ENCODE measurements at places on chromosomes 2 and 18.

DNA sequence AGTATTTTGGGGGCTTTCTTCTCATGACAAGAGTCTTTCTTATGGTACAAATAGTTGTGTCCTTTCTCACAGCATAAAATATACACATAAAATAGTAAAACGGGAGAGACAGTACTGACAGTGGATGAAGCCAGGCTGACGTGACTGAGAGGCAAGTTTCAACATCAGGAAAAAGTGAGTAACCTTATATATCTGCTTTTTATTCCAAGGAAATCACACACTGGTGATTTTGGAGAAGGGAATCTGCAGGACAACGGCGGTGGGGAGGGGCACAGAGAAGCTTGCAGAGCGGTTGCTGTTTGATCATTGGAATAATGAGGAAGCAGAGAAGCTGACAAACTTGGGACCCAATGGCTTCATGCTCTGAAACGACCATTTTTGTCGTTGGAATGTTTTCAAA, 130.6 kb upstream of the ZNF236 start:
- DNase-seq = no peak

DNA sequence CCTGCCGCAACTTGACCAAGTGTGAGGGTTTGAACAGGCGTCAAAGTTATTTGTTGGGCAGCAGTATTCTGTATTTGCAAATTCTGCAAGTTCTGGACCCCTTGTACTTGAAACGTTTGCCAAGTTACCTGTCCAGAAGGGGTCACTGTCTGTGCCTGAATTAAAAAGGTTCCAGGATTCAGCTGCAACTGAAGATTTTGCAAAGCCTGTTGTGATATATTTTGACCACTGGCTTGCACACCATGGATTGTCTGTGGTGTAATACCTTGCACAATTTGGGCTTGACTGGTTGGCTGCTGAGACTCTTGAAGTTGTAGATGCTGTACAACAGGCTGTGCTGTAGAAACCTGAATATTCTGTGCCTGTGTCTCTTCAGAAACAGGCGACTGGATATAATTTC, 10.2 kb downstream of the SP3 start:
- DNase-seq = no peak

DNA sequence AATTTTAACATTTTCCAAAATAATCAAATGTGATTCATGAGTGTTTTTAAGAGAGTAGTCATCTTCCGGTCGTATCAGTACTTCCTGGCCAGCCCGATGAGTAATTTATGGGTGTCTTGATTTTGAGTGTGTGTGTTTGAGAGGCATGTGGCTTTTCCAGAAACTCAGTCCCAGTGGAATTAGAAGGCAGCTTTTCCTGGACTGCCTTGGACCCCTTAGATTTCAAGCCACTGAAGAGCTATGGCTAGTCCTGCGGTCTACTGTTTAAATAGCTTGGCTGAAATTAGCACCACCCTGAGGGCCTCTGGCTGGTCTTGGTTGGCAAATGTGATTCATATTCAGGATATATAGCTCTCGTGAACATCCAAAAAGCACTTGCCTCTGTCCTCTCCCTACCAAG, 59.4 kb downstream of the HK2 start:
- no peak for DNase-seq

- no peak for DNase-seq
These were observed 13.0 kb upstream of the ADNP2 start for GRCh38 chr18:80096032-80096565.

DNA sequence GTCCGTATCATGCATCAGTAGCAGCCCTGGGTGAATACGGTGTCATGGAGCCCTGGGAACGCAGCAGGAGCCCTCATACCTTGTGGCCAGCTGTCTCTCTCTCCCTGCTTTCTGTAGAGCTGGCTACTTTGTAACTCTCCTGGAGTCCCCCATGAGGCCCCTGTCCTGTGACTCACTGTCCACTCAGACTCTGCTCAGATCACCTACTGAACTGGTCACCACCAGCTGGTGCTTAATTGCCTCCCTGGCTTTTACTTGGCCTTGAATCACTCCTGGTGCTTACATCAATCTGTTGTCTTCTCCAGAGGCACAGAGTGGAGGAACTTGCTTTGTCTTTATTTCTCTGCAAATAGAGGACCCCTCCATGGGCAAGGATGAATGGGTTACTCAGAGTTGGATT, 172.7 kb downstream of the HRH4 start:
- no peak for DNase-seq

DNA sequence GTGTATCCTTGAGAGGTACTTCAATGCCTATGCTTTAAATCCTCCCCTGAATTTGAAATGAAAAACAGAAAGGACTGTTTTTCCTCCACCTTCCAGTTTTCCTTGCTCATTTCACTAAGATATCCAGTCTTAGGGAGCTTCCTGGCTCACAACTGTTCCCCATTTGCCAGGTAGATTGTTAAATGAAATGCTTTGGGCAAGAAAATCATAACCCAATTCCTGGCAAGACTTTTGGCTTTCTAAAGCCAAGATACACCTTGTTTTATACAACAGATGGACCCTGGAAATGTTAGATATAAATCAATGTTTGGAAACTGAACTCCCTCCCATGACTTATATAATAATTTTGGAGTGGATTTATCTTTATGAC, 3.6 kb upstream of the CHMP3 start:
- no peak for DNase-seq

DNA sequence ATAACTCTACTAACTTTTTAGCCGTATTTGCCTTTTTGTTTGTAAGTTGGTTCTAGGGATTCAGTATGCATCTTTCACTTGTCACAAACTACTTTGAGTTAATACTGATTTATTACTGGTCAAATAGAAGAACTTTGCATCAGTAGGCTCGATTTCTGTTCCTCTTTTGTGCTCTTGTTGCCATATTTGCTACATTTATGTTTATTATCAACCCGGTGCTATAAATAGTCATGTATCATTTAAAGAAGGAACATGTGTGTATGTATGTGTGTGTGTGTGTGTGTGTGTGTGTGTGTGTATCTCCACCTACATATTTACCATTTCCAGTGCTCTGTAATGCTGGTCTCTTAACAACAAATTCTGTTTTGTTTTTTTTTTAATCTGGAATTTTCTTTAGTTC, 79.6 kb upstream of the B3GNT7 start:
- no peak for DNase-seq

DNA sequence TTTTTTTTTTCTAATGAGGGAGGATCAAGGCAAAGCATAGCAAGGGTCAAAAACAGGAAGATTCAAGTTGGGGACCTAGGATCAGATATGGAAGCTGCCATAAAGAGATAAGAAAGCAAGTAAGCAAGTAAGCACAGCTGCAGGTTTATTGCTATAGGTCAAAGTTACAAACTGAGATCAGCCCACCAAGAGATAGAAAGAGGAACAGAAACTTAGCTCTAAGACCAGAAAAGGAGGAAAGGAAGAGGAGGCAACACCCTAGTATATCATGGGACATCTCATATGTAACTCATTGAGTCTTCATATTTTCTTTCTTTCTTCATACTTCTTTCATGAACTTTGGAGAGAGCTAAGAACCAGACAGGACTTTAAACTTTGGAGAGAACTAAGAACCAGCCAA, 295.9 kb upstream of the CRIM1 start:
- no peak for DNase-seq

DNA sequence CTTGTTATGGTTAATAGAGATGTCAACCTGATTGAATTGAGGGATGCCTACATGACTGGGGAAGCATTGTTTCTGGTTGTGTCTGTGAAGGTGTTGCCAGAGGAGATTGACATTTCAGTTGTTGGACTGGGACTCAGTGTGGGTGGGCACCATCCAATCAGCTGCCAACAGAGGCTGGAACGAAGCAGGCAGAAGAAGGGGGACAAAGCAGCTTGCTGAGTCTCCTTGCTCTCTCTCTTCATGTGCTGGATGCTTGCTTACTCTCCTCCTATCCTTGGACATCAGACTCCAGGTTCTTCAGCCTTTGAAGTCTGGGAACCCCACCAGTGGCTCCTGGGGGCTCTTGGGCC, 22.2 kb upstream of the SMAD4 start:
- DNase-seq = no peak

DNA sequence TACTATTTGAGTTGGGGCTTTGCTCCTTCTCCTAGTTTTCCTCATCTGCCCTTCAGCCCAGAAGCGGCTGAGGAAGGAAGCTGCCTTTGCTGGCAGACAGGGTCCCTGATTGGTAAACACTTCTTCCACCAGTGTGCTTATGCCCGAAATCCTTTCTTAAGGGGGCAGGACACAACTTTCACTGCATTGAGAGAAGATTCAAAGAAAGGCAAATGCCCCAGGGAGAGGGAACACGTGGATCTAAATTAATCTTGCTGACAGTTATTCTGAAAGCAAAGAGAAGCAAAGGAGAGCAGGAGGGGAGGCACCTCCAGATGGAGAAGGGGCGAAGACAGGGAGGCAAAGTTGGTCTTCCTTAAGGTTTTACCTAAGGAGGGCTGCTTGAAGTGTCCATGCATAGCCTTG, 92.1 kb upstream of the EFEMP1 start:
- DNase-seq = no peak

DNA sequence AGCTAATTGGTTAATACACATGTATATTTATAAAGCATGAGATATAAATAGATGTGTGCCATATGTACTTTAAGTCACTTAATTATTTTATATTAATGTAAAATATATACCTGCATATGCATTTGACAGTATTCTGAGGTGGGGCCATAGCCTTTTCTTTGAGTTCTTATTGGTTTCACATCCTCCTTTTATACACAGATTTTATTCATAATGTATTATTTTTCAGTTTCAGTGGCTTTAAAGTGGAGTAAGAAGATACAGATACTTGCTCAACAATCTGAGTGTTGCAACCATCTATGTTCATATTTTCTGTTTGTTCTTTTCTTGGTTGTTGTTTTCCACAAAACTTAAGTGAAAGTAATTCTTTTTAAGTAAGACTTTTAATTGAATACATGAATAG, 436.5 kb downstream of the RND3 start:
- DNase-seq = no peak

GRCh38 chr2:167651406-167652151, 595.8 kb downstream of the STK39 start:
- DNase-seq = no peak

DNA sequence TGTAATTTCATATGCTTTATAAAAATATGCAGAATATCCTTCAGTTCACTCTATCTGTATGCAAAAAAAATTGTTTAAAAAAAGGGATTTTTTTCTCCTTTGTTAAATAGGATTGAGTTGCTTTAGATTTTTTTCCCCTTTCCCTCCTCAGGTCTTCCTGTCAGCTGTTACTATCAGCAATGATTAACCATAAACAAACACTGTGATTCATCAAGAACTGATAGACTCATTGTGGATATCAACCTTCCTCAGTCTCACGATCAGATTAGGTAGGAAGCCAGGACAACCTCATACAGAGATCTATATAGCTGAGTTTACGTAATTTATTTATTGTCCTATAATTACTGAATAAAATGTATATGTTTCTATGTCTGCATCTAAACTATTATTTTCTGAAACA, 2136.2 kb upstream of the CELF4 start:
- no peak for DNase-seq

GRCh38 chr2:51881673-51882072, 849.7 kb upstream of the NRXN1 start:
- no peak for DNase-seq

- no peak for DNase-seq
These were observed 497.3 kb downstream of the CCDC85A start for GRCh38 chr2:56680971-56681631.

- no peak for DNase-seq
These were observed 26.5 kb upstream of the INO80C start for GRCh38 chr18:35524226-35524625.

GRCh38 chr2:119240311-119241204, 16.9 kb downstream of the STEAP3 start:
- no peak for DNase-seq

DNA sequence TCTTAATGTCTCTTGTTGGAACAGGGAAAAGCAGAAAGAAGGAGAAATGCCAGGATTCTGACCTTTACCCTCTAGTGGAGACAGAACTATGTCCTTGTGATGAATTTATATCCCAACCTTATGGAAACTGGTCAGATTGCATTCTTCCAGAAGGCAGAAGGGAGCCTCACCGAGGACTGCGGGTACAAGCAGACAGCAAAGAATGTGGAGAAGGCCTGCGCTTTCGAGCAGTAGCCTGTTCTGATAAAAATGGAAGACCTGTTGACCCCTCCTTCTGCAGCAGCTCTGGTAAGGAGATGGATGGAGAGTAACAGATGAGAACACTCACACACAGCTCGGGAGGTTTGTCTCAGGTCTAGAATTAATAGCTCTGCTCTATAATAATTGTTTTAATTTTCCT, 552.7 kb upstream of the HNMT start:
- no peak for DNase-seq

DNA sequence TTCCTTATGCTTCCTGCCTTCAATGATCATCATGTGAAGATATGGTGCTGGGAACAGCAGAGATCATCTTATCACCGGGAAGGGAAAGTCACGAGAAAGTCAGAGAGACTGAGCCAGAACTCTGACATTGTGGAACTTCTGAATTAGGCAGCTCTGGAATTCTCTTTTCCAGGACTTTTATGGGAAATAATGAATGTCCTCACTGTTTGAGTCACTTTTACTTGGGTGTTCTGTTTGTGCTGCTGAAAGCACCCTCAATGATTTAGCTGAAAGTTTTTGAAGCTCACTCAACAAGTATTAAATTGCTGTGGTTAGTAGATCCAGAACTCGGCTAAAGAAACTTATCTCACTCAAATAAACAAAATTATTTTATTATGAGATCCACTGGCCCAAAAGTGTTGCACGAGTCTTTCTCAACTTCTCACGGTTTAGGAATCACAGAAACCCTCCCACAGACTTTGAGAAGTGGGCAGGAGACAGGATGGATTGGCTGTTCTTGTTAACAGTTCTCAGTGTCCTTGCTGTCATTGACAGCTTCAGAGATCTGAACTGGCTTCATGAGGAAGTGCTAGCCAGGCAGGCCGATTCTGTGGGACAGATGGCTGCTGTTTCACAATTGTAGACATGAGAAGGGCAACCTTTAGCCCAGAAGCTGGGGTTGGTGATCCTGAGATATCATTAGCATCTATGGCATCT, 26.4 kb upstream of the ATRAID start:
- DNase-seq = no peak

DNA sequence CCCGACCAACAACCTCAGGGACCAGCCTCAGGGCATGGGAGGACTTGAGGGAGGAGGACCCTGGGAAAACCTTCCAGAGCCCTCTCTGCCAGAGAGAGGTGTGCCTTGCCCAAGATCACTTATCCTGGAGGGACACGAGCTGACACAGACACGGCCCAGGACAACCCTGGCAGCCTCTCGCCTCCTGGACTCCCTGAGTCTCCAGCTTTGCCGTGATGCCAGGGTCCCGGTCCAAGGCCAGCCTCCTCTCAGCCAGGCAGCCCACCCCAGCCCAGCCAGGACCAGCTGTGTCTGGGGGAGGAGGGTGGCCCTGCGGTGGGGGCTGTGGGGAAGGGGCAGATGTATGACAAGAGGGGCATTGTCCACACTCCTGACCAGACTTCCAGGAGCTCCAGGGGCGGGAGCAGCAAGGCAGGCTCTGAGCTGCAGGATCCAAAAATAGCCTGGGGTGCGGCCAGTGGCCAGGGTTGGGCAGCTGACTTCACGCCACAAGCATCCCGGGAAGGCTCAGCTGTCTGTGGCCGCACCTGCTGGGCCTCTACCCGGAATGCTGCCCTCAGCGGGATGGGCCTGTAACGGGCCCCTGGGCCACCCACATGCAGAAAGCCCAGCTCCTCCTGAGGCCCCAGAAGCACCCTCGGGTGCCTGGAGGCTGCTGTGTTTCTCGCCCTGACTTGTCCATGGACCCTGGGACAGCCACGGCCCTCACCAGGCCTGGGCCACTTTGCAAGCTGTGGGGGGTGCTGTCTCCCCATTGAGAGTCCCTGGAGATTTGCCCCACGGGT, 65.5 kb upstream of the GPC1 start:
- no peak for DNase-seq

GRCh38 chr2:29447513-29447912, 332.3 kb downstream of the CLIP4 start:
- no peak for DNase-seq

GRCh38 chr2:44751754-44752479, 189.6 kb upstream of the SIX3 start:
- no peak for DNase-seq
